ENCODE measurements at places on chromosomes 7 and 10.

DNA sequence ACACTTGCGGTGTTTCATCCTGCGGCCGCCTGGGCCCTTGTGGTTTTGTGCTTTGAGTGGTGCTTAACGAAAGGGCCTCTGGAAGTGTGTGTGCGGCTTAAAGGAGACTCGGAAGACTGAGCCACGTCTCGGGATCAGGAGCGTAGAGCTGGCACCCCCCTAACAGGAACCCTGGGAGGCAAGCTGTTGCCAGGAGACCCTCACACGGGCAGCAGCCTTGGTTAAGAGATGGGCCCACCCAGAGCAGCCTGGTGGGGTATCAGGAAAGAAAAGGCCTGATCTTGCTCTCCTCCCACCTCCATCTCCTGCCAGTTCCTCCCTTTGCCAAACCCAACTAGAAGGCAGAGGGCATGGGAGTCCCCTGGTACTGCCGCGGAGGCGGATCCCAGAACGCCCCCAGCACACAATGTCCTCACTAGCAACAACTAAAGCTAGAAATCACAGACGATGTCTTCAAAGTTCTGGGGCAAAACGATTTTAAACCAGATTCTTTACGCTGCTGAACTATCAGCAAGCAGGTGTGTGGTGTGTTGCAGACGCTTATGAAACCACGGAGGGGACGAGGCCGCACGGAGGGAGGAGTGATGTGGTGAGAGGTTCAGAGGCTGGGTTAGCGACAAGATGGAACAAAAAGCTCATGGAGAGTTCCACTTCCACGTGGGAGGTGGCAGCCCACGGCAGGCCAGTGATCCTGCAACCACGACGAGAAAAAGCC lies 67.0 kb upstream of the INPP5A start:
- DNase-seq: no peak

- DNase-seq: no peak
Observed at GRCh38 chr7:28872226-28872625, 85.9 kb downstream of the TRIL start.

GRCh38 chr10:79306644-79307220 lies 40.5 kb upstream of the PPIF start:
- no peak for DNase-seq

- no peak for DNase-seq
Observed at GRCh38 chr10:84140036-84140379, 699 bp downstream of the GHITM start.

DNA sequence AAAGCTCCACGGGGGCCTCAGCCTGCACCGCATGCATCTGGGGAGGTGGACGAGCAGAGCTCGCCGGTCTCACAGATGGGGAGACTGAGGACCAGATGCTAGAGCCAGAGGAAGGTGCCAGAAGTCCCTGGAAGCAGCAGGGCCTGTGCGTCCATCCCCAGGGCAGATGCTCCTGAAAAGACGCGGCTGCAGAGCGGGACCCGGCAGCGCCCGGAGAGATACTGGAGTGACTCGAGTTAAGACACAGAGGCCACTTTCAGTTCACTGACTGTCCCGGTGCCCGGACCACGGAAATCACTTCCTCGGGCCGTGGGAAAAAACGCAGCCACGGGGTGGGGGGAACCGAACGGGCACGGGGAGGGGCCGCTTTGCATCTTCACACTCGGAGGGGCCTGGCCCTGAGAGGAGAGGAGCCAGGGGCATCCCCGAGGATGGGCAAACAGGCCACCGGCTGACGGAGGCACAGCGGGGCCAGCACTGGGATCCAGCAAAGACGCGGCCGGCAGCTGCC lies 85.4 kb downstream of the FOXL3 start:
- no peak for DNase-seq

GRCh38 chr10:109889867-109890266 lies 33.4 kb downstream of the XPNPEP1 start:
- DNase-seq: no peak

- no peak for DNase-seq
Observed at GRCh38 chr7:77454802-77455201, 38.7 kb upstream of the GSAP start.

DNA sequence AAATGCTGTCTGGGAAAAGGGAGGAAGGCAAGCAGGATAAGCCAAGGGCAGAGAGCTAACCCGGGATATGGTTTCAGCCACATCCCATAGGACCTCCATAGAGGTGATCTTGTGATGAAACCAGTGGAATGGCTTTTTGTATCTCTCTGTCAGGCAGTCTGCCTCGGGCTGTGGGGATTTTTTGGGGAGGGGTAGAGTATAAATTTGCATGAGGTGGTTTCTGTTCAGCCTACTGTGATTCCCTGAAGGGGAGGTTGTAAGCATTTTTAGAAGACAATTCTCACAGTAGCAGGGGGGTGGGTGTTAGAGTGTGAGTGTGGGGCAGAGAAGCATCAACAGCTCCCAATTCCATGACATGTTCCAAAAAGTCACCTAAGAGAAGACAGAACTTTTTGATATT lies 11.8 kb downstream of the OR9A2 start:
- no peak for DNase-seq

DNA sequence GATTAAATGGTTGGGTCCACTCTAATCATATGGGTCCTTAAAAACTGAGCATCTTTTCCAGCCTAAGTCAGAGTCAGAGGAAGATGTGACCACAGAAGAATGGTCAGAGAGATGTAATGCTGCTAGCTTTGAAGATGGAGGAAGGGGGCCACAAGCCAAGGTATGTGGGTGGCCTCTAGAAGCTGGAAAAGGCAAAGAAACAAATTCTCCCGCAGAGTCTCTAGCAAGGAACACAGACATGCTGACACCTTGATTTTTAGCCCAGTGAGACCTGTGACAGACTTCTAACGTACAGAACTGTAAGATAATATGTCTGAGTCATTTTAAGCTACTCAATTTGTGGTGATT lies 1.5 kb upstream of the EXOC6 start:
- DNase-seq: no peak

- no peak for DNase-seq
Observed at GRCh38 chr10:79149662-79150443, 81.1 kb downstream of the ZMIZ1 start.

DNA sequence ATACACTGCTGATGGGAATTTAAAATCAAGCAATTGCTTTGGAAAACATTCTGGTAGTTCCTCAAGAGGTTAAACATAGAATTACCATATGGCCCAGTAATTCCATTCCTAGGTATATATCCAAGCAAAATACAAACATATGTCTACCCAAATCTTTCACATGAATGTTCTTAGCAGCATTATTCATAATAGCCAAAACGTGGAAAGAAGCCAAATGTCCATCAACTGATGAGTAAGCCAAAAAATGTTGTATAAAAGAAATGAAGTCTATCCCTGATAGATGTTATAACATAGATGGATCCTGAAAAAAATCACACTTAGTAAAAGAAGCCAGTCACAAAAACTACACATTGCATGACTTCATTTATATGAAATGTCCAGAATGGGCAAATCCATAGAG lies 893.0 kb downstream of the SORCS3 start:
- no peak for DNase-seq

GRCh38 chr10:96831200-96831866 lies 765 bp upstream of the LCOR start:
- DNase-seq: no peak
